ENCODE measurements at places on chromosomes 2 and 18.

DNA sequence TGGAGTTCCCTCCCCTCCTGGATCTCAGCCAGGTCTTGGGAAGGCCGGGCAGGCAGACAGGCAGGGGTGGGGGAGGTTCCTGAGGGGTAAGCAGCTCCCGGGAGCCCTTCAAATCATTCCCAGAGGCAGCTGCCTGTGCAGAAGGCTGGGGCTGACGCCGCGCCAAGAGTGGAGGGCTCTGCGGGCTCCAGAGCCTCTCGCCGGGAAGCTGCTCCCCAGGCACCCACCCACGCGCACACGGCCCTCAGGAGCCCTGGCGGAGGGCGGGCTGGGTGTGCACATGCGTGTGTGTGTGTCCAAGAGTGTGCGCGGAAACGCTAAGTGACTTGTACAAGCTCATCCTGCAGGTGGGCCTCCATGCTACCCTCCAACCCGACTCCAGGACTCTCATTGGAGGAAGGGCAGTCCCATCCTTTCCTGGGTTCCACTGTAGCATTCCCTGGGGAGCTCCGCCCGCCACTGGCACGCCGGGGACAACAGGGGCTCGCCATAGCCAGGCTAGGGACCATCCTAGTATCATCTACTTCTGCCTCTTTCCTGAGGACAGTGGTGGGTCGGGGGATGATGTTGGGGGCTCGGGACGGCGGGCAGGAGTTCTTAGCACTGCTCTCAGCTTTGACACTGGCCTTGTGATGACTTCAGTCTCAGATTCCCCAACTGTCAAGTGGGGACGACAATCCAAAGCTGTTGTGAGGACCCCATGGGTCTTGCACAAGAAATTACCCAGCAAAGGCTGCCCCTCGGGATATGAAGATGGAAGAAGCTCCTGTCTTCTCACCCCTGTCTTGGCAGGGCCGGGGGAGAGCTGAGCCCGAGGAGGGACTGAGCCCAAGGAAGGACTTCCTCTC lies 50.3 kb downstream of the INHBB start:
- DNase-seq: peak; percentile 23

DNA sequence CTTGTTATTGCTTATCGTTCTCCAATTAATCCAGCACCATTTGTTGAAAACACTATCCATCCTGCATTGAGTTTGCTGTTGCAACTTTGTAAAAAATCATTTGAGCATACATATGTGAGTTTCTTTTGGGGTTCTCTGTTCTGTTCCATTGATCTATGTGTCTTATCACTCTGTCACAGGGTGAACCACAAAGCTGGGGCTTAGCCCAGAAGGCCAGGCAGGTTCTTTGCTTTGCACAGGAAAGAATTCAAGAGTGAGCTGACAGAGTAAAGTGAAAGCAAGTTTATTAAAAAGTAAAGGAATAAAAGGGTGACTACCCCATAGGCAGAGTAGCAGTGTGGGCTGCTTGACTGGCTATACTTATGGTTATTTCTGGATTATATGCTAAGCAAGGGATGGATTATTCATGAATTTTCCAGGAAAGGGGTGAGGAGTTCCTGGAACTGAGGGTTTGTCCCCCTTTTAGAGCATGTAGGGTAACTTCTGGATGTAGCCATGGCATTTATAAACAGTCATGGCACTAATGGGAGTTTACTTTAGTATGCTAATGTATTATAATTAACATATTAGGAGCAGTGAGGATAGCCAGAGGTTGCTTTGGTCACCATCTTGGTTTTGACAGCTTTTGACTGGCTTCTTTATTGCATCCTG lies 46.8 kb downstream of the RNF138 start:
- DNase-seq: no peak

DNA sequence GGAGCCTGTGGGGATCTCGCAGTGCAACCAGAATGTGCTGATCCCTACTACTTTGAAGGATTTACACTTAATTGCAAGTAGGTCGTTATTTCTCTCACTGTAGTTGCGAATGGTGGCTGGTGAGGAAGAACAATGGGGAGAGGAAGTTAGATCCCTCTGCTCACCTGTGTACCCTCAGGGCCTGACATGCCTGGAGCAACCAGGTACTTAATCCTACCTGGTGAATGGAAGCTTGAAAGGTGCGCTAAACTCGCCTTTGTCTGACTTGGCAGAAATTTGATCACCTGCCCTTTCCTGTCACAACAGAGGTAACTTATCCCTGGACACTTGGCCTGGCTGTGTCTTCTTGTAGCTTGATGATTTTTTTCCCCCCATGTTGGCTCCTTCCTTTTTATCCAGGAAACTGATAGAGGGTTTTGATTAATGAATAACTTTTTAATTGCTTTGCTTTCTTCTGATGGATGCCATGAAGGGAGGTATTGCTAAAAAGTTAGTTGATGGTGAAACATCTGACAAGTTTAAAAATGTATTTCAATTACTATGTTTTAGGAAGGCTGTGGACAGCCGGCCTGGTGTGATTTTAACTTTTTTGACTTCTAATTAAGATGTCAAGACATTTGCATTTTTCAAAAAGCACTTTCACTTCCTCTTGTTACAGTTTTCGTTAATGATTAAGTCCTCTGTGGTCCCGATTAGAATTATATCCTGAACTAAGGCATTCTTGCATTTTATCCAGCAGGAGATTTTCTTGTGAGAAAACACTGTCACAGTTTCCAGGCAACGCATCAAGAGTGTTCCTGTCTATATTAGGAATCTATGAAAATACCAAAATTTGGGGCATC lies 9.2 kb downstream of the SGPP2 start:
- peak; percentile 81 for DNase-seq

- no peak for DNase-seq
These were observed 247.7 kb downstream of the TPGS2 start for GRCh38 chr18:36580874-36581750.

- peak; percentile 60 for DNase-seq
These were observed 456.3 kb downstream of the DLGAP1 start for GRCh38 chr18:3998698-3999333.

- no peak for DNase-seq
These were observed 233.4 kb downstream of the NDUFA10 start for GRCh38 chr2:239791526-239792404.

DNA sequence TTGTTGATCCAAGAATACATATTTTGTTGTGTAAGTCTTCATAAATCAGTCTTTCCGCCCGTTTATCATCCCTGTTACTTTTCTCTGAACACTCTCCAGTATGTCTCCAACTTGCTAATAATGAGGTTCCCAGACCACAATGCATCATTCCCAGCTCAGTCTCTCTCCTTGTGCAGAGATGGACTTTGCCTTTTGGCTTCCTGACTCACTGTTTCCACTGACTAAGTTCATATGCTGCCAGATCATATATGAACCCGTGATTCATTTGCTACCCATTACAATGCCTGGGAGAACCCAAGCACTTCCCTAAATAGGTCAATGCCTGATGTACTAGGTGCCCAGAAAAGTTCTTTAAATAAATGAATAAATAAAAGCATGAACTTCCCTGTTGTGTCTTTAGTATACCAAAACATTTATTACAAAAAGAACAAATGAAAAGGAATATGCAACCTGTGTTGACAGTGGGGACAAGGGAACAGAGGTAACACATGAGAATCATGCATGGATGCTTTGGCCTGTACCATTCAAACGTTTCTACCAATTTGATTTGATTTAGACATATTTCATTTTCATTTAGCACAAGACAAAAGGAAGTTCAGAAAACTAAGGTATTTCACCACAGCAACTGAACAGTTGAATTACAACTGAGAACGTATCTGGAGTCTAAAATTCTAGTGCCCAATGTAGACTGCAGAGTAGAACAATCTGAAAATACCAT lies 215.4 kb upstream of the HNRNPA3 start:
- no peak for DNase-seq

GRCh38 chr2:60042023-60042422 lies 511.4 kb downstream of the BCL11A start:
- no peak for DNase-seq

DNA sequence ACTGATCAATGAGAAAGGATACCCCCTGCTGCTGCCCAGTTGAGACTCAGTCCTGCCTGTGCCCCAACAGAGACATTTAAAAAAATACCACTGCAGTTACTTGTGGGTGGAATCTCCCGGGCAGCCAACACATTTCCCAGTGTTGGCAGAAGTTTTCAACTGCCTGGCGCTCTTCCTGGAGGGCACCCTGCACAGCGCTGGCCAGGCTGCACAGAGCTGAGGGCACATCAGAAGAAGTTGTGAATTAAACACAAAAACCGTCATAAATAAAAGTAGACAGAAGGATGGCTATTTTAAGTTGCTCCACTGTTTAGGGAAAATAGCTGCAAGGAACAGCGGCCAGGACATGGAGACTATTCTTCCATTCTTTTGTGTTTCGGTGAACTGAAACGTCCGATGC lies 110.2 kb upstream of the THOC1 start:
- no peak for DNase-seq

GRCh38 chr2:172726172-172726735 lies 9.4 kb upstream of the RAPGEF4 start:
- peak; percentile 7 for DNase-seq

DNA sequence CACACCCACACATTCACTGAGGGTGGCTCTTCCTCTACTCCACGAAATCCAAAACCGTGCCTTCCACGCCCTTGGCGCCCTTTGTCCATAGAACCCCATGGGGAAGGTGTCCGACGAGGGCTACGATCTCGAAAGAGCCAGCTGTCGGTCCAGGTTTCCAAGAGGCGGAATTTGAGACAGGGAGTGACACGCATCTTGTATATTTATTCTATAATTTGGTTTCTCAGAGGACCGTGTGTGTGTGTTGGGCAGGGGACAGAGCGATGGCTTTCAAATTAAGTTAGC lies 726 bp downstream of the C2orf69 start:
- DNase-seq: no peak

- no peak for DNase-seq
These were observed 161.0 kb downstream of the RNF152 start for GRCh38 chr18:61731693-61732376.

DNA sequence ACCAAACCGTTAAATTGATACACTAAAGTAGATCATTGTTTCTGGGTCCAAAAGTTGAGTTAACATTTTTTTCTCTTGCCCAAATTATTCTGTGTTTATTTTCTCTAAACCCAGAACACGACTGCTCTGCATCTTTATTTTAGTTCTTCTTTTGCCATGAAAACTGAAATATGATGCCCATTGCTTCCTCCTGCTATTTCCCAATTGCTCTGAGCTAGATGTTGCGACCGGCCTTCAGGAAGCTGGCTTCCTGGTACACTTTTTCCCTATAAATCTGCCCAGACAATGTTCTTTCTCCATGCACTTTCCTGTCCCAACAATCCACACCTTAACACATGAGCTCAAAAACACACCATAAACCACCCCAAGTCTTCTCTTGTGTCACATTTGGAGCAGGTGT lies 501.4 kb downstream of the FBXO15 start:
- DNase-seq: no peak

DNA sequence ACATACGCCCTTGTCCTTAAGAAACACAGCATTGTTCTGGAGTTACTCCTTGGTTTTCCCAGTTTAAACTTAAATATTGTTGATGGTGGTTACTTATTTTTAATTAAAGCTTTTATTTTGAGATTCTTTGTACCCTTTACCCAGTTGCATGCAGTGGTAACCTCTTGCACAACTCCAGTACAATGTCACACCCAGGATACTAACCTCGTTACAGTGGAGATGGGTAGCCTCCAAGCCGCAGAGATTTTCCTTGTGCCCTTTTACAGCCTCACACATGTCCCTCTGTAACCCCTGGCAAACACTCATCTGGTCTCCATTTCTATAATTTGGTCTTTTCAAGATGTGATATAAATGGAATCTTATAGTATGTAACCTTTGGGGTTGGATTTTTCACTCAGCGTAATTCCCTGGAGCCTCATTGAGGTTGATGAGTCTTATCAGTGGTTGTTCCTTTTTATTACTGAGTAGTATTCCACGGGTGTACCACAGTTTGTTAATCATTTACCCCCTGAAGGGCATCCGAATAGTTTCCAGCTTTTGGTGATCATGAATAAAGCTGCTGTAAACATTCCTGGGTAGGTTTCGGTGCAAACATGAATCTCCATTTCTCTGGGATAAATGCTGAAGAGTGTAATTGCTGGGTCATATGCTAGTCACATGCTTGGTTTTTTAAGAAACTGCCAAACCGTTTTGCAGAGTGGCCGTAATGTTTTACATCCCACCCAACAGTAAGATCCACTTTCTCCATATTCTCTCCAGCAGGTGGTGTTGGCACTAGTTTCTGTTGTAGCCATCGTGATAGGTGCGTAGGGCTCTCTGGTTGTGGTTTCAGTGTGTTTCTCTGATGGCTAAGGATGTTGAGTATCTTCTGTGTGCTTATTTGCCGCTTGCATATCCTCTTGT lies 68.6 kb downstream of the DGKD start:
- DNase-seq: no peak

GRCh38 chr2:70616168-70616694 lies 62.6 kb upstream of the TGFA start:
- no peak for DNase-seq

- no peak for DNase-seq
These were observed 84.3 kb upstream of the RAPH1 start for GRCh38 chr2:203619267-203619878.

GRCh38 chr18:12990123-12990475 lies 1.1 kb upstream of the CEP192 start:
- no peak for DNase-seq

- no peak for DNase-seq
These were observed 27.0 kb downstream of the DNMT3A start for GRCh38 chr2:25314514-25315315.

DNA sequence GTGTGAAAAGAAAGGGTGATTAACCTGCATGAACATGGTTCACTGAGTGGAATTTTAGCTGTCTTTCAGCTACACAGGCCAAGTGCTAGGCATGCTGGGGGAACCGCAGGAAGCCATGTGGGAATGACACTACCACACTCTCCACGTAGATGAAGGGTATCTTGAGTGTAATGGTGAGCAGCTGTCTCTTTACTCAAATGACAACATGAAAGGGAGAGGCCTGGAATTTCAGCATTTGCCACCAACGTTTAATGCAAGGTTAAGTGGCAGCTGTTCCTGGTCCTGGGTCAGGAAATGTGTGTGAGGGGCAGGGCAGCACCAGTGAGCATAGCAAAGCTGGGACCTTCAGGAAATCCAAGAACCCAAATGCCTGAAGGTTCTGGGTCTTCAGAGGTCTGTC lies 588.4 kb downstream of the SLC4A3 start:
- DNase-seq: no peak

DNA sequence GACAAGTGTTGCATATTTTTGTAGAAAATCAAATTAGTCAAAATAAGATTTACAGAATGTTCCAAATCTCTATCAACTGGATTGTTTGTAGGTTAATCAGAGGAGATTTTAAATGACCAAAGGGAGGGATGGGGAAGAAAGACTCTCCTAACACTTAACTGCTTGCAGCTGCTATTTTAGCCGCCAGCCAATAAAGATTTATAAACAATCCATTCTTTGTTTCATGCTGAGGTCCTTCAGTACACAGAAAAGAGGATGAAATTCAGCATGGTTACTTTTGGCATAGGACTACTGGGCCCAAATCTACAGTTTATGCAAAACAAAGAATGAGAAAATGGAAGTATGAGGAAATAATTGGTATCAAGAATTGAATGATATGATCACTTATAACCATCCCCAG lies 86.4 kb upstream of the FN1 start:
- no peak for DNase-seq

- DNase-seq: no peak
These were observed 15.5 kb downstream of the DUSP19 start for GRCh38 chr2:183093857-183094657.

All from NCI-H146 (cell line).